ENCODE measurements at places on chromosomes 6 and 20.

DNA sequence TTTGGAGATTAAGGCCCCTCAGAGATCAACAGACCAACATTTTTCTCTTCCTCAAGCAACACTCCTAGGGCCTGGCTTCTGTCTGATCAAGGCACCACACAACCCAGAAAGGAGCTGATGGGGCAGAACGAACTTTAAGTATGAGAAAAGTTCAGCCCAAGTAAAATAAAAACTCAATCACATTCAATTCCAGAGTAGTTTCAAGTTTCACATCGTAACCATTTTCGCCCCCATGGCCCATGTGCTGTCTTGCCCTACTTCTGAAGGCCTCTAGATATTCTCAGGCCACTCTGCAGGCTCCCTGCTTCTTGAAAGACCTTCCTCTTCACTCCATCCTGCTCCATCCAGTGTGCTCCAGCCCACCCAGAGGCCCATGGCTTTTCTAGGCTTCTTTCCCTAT, 4.2 kb downstream of the IL17A start:
- DNase-seq: no peak

- DNase-seq: peak; percentile 39
Measured at GRCh38 chr6:2168480-2168879, 76.9 kb downstream of the GMDS start.

DNA sequence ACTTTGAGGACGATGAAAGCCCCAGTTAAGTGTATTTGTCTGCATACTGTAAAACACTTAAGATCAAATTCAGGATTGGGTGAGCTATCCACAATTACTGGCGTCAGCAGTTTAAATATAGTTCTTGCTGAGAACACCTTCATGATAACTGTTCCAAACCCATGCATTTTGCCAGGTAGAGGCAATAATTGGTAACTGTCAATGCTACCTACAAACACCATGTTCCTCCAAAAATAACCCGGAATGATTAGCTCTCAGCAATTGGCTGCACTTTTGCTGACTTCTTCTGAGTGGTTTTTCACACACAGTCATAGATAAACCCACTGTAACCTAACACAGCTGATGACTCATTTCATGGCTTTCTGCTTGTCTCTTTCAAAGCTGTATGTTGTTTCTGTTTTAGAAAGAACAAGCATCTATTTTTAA, 1358.6 kb upstream of the GJE1 start:
- DNase-seq: peak; percentile 67

GRCh38 chr6:161265975-161266374, 7.9 kb downstream of the AGPAT4 start:
- peak; percentile 45 for DNase-seq

DNA sequence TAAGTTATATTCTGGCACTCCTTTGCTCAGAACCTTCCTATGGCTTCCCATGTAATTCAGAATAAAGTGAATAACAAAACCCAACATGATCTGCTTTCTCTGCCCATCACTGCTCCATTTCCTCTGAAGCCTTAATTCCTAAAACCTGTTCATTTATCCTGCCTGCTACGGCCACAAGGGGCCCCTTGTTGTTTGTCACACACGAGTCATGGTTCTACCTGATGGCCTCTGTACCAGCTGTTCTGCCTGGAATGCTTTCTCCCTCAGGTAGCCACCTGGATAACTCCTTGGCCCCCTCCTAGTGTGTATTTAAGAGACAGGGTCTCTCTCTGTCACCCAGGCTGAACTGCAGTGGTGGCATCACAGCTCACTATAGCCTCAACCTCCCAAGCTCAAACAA, 26.8 kb downstream of the ERGIC3 start:
- DNase-seq: no peak

GRCh38 chr6:117771403-117771802, 96.1 kb downstream of the NUS1 start:
- no peak for DNase-seq

DNA sequence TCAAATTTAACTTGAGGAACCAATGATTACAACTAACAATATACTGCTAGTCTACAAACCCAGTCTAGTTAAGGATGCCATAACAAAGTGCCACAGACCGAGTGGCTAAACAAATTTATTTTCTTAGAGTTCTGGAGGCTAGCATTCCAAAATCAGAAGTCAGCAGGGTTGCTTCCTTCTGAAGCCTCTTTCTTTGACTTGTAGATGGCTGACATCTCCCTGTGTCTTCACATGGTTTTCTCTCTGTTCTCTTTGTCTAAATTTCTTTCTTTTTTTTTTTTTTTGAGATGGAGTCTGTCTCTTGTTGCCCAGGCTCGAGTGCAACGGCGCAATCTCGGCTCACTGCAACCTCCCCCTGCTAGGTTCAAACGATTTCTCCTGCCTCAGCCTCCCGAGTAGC, 56.1 kb downstream of the NCOA3 start:
- no peak for DNase-seq

DNA sequence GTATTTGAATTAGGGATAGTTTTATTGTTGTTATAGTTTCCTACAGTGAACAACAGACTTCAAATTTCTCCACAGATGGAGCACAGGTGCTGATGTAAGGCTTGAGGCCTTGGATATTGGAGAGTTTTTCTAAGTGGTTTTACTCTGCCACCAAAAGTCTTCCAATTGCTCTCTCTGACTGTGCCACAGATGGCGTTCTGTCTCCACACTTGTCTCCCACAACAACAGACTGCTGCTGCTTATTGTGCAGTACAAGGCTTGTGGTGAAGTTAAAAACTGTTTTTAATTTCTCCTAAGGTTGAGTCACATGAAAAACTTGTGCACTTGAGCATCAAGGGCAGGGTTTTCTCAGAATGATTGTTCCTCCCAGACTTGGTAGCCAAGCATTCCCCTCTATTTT, 460.9 kb upstream of the KHDRBS2 start:
- no peak for DNase-seq

DNA sequence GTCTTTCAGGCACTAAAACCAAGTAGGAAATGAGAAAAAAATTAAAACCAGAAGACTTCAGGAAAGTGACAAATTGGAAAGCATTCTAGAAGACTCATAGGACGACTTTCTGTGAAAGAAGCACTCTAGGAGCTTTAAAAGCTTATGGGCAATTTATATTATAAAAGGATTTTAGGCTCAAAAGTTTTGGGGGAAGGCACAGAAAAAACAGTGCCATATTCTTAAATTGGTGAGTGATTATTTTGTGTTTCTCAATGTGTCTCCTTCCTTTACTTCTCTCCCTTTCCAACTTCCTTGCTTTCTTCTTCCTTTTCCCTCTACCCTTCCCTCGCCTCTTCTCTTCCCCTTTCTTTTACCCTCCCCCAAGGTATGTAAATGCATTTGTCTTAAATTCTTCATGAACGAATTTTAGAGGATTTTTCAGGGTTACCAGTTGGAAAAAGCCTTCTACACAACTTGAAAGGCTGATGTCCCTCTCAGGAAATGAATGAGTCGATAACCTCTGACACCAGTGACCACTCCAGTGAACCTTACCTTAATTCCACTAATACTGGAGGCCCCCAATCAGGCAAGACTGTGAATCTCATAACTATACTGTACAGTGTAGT, 2.6 kb upstream of the LIN28B start:
- DNase-seq: no peak

DNA sequence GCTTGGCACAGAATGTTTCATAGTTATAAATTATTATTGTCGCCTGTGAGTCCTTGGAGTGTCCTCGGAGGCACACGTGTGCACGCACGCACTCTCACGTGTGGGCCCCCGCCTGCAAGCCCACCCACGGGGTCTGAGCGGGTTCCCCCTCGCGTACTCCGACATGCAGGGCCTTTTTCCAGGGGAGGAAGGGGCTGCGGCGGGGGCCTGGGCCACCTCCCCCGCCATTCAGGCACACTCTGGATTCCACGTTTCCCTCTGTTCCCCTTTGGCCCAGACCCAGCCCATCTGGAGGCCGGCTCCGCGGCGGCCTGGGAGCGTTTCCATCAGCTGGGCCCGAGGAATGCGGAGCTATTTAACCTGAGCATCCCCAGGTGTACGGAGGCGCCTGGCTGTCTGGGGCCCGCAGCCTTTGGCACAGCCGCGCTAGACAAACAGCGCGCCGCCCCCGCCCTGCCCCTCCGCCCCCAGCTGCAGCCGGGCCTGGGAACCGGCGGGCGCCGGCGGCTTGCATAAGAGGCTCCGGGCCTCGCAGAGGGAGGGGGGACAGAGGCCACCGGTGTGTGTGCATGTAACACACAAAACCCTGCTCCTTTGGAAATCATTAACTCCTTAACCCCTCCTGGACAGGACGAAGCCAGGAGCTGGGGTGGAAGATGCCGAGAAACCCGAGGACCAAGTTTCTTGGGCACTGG, 3.3 kb downstream of the ID1 start:
- DNase-seq: peak; percentile 53

- DNase-seq: no peak
Measured at GRCh38 chr6:13368079-13368730, 39.9 kb upstream of the TBC1D7 start.

- DNase-seq: no peak
Measured at GRCh38 chr20:45069261-45069660, 31.7 kb downstream of the KCNS1 start.

DNA sequence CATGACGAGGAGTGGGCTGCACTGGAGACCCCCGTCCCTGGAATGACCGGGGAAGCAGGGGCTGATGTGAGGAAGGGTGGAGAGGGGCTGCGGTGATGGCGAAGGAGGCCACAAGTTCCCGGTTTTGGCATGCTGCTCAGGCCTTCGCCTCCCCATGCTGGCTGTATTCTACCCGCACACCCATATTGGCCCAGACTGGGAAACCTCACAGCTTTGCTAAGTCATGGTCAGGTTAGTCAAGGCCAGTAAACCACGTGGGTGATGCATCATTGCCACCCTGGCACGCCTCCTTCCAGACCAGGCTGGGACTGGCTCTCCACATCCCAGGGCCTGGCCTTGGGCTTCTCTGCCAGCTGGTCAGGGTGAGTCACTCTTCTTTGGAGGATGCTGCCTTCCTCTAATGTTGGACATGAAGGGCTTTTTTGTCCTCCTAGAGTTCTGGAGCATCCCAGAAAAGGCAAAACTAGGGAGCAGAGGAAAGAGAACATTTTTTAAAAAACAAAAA, 53.8 kb downstream of the PCNA start:
- DNase-seq: peak; percentile 98

DNA sequence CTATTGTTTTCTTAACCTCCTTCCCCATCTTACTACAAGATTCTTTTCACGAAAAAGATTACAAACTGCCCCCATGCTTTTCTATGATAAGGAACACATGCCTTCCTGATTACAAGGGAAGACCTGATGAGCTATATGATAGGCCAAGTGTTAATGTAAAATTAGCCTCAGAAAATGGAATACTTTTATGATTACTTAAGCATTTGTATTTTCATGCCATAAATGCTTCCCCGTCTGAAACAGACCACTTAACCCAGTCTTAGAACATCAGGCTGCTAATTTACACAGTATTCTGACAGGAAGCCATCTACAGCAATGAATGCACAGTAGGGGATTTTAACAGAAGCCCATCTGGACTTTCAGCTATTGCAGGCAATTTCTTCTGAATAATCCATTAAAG, 274.9 kb downstream of the HAO1 start:
- DNase-seq: no peak

- no peak for DNase-seq
Measured at GRCh38 chr6:89489078-89489477, 56.1 kb downstream of the ANKRD6 start.

DNA sequence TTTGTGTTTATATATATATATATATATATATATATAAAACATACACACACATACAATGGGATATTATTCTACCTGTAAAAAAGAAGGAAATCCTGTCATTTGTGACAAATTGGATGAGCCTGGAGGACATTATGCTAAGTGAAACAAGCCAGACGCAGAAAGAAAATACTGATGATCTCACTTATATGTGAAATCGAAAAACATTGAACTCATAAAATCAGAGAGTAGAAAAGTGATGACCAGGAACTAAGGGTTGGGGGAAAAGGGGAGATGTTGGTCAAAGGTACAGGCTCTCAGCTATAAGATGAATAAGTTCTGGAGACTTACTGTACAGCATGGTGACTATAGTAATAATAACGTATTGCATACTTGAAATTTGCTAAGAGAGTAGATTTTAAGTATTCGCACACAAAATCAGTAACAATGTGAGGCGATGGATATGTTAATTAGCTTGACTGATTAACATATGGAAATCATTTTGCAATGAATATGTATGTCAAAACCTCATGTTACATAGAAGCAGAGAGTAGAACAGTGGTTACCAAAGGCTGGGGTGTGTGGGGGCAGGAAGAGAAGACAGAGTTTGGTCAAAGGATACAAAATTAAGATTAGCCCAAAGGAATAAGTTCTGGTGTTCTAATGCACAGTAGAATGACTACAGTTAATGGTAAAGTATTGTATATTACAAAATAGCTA, 92.3 kb upstream of the PHACTR1 start:
- no peak for DNase-seq

GRCh38 chr20:45109634-45110033, 5.3 kb downstream of the WFDC5 start:
- no peak for DNase-seq

DNA sequence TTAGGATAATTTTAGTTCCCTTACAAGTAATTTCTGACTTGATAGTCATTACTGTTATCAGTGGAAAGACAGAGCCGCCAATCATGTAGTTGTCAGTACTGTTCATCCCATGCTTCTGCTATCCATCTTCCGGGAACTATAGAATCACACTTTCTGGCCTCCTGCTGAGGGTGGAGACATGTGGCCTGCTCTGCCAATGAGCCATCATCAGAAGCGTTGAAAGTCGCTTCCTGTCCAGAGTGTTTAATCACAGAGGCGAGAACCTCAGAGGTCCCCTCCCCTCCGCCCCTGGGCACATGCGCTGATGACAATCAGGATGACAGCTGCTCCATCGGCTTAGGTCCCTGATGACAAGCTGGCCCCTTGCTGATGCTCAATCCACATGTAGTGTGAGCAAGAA, 3.0 kb downstream of the DDO start:
- no peak for DNase-seq

DNA sequence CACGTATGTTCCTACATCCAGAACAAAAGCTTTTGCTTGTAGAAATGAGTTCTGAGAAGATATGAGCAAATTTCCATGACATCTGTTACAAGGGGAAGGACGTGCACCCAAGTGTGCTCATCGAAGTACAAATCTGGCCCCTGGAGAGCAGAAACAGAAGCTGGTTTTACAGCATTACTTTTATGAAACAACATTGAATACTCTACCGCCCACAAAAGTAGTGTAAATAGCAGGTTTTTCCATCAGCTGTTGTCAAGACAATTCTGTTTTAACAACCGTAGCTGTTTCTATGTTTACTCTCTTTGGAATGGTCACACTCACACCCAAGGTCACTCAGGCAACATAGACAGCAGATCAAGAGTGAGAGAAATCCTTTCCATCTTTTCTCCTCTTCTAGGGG, 114.2 kb upstream of the SSTR4 start:
- DNase-seq: no peak
